Activated gamma-delta T cell treated with anti-CD3 and anti-CD28 coated beads, Interleukin-2, amount 50 U/mL, for 16 hours (primary cell): ENCODE measurements at places on chromosomes 3 and 15.

- DNase-seq: no peak
These were observed 247.7 kb upstream of the CTNNB1 start for GRCh38 chr3:40951636-40952035.

- DNase-seq: no peak
These were observed 242.8 kb upstream of the CNTN4 start for GRCh38 chr3:1855841-1856240.

DNA sequence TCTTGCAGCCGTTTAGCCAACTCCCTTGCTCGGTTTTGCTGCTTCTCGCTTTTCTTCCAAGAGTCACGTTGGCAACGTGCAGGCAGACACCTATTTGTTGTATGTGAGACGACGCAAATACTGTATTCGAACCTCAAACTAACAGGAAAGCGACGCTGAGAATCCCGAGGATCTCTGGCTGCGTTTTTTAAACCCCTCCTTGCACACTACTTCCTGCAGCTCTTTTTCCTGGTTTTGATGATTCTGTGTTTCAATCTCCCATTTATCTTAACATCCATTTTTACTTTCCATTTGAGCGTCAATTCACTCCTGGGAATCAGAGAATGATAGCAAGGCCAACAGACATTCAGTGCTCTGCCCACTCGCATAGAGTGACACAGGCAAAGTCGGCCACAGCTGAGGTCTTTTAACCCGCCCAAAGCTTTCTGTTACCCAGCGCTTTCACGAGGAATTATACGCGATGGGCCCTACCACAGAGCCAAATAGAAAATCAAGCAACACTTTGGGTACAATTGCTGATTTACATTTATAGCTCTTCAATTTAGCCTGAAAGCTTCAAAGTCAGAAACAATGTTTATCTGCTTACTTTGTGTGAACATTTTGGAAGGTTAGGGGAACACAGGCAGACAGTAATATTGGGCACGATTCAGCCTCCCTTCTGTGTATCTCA is 1.6 kb upstream of the ANXA2 start:
- no peak for DNase-seq

DNA sequence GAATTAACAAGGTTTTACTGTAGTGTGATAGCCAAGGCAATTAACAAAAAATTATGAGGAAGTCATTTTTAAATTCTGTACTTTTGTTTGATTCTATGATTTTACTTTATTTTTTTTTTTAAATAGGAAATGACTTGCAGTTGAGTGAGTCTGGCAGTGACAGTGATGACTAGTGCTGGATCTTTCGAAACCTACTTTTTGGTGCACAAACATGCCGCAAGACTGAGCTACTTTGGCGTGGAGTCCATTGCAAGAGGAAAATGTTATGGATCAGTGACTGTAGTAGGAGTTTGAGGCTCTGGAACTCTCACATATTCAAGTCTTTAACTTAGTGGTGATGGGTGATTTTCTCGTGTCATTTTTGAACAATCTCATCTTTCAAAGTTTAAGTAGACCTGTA is 11.6 kb downstream of the EAF1 start:
- DNase-seq: no peak

DNA sequence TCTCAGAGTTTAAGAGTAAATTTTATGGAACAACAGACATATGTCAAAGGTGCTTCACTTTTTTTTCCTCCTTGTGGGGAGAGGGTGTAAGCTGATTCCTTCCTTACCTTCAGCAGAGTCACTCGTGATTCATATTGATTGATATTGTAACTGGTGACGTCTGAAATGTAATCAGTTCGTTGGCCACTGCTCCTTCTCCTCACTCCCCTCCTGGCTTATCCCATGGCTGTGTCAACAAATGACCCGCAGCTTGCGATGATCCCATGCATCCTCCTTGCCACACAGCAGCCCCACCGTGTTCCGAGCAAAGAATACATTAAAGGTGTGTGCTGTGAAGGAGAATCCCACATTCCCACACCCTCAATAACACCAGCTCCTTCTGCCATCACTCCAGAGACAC is 7.3 kb downstream of the MGLL start:
- no peak for DNase-seq

DNA sequence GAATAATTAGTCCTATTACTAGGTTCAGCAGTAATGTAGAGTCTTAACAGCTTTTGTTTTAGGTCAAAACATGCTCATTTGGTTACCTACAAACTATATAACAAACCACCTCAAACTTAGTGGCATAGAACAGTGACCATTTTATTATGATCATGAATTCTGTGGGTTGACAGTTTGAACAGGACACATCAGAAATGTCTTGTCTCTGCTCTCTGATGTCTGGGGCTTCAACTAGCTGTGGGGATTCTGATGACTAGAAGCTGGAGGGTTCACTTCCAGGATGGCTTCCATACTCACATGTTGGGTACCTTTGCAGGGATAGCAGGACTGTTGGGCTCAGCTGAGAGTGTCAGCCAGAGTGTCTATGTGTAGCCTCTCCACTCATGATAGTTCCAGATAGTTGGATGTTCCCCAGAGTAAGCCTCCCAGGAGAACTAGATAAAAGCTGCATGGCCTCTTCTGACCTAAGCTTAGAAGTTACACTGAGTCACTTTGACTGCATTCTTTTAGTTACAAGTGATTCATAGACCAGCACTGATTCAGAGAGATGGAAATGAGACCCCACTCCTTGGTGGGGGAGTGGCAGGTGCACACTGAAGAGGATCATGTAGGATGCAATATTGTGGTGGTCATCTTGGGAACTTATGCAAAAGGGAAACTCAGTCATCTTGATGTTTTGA is 32.6 kb downstream of the PLCL2 start:
- DNase-seq: no peak

DNA sequence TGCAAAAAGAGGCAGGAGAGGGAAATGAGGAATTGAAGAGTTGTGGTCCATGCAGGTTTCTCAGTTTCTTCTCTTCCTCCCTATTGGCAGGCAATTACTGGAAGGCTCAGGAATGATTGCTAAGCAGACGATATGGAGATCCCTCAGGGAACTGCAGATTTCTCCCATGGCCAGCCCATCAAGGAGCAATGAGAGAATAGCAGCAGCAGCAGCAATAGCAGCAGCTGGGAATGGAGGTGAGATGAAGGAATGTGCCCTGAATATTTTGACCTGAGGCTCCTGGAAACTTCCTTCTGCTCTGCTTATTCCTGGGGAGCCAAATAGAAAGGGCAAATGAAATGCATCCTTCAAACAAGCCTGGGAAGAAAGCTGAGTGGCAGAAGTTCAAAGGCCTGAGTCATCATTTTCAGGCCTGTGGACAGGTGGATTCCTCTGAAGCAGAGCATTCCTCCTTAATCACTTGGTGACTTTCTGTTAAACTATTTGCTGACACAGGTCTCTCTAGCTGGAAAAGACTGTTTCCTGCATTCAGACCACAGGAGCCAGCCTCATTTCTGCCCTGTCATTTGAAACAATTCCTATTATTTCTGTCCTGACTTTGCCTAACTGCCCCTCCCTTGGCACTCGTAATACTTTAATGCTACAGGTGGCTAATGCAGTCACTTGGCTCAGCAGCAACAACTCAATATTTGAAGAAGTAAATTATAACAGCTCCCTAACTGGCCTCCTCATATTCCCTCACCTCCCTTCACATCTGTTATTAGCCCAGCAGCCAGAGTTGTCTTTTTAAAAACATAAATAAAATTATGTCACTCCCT is 146.9 kb upstream of the GADL1 start:
- no peak for DNase-seq

DNA sequence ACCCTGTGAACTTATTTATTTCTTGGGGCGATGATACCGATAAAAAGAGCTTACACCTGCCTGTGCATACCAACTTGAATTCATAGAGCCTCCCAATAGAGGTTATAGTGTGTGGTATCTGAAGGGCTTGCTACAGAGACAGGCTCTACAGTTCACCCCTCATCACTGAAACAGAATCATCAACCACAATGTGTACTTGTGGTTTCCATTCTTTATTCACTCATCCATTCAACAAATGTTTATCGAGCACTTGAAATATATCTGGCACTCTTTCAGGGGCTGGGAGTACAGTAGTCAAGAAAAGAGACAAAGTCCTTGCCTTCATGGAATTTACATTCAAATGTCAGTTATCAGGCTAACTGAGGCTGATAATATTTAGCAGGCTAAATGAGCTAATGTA is 134.4 kb upstream of the SKOR1 start:
- no peak for DNase-seq

DNA sequence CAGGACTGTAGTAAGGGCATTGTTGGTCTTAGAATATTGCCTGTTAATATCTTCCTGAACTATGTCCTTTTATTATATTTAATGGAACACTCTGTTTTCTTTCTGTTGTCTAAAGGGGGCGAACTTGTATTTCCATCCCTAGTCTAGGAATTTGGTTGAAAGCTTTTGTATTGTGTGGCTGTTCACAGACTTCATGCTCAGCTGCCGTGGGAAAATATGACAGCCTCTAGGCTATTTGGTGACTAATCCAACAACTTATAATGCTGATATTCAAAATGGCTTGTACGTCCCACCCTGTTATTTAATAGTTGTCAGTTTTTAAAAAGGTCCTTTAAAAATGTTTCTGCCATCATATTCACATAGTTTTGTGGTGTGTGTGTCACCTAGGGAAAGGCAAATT is 202.6 kb downstream of the KLHL25 start:
- no peak for DNase-seq

- peak; percentile 49 for DNase-seq
These were observed at the start of gene PSTPIP1 for GRCh38 chr15:76994971-76995945. TSS of gene PSTPIP1 (plus strand) at chr15:76995126. CDS start at chr15:76995574, 448 bp downstream.

DNA sequence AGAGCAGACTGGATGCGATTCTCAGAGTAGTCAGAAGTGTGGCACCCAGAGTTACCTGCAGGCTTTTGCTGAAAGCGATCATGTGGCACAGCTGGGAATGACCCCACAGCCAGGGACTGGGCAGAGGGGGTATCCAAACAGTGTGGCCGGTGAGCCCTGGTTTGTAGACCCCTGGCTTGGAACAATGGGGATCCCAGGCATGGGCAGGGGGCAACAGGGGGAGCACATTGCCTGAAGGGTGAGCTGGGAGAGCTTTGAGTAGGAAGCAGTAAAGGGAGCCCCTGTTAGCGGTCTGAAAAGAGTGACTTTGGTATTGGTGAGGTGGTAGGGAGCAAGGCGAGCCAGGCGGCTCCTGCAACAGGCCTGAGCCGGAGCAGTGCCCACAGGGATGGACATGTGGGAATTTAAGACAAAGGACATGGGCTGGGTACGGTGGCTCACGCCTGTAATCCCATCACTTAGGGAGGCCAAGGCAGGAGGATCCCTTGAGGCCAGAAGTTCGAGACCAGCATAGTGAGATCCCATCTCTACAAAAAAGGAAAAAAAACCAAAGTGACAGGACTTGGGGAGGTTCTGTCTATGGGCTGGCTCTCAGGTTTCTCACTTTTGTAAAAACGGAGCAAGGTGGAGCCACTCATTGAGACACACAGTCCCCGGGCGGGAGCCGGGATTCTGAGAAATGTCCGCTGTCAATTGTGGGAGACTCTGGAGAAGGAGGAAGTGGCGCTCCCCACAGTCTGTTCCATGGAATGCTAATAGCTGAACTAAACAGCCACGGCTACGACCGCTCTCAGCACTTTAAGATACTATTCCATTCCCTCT is 223.8 kb upstream of the LYSMD4 start:
- DNase-seq: no peak

GRCh38 chr3:25515171-25515570 is 87.1 kb downstream of the RARB start:
- no peak for DNase-seq

GRCh38 chr3:59978979-59979378 is 929.2 kb upstream of the CFAP20DC start:
- no peak for DNase-seq

GRCh38 chr3:106685745-106686144 is 691.5 kb upstream of the CCDC54 start:
- no peak for DNase-seq

DNA sequence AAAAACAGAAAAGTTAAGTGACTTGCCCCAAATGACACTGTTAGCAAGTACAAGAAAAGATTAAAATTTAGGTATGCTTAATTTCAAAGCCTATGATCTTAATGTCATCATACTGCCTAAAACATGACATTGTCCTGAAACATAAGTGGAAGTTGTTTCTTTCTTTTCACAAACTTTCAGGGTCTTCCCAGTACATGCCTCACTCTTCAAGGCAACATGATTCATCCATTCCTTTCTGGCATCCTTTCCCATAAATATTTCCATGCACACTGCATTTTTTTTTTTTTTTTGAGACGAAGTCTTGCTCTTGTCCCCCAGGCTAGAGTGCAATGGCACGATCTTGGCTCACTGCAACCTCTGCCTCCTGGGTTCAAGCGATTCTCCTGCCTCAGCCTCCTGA is 42.5 kb upstream of the KPNA4 start:
- no peak for DNase-seq

DNA sequence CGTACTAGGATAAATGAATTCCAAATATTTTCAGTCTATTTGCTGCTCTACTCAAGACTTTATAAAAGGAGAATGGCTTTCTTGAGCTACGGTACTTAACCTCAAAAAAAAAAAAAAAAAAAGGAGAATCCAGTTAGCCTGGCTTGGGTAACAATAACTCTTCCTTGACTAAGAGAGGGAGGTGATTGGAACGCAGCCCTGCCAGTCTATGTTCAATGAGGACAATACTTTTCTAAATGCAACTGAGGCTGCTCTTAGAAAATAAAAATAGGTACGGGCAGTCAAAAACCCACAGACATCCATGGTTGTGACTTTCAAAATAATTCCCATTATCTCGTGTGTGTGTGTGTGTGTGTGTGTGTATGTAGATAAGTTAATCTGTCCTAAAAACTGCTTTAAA is 661.7 kb upstream of the NAALADL2 start:
- no peak for DNase-seq

DNA sequence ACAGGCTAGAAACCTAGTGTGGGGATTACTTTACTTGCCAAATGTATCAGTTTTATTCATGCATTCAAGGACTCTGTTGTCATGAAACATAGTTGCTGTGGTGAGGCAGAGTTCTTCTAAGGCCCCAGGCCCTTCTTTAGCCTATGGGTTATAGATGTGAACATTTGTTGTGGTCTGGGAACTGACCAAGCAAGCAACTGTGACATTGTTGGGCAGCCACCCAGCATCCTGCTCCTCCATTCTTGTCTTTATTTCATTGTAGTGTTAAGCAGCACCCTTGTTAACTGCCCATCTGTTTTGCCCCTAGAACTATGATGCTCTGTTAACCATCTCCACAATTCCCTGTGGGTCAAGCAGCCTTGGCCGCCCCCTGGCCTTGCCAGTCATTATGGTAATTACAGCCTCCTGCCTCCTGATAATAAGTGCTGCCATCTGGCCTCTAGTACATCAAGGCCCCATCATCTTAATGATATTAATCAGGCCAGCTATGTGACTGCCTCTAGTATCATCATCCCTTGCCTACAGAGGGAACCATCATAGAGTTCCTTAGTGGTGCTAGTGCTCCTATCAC is 12.2 kb upstream of the IFT57 start:
- no peak for DNase-seq
